ENCODE measurements at places on chromosomes 3 and 15.

GRCh38 chr3:189148081-189148507 is 23.7 kb upstream of the TPRG1 start:
- peak; percentile 81 for DNase-seq

GRCh38 chr15:57322602-57323250 is 53.6 kb upstream of the CGNL1 start:
- no peak for DNase-seq

- no peak for DNase-seq
Measured at GRCh38 chr15:67195305-67195704, 59.2 kb downstream of the AAGAB start.

GRCh38 chr15:90062462-90062932 is 39.8 kb downstream of the IDH2 start:
- no peak for DNase-seq

GRCh38 chr3:154121701-154122551 is 736 bp downstream of the ARHGEF26 start:
- no peak for DNase-seq

GRCh38 chr3:190155752-190156151 is 35.1 kb upstream of the P3H2 start:
- no peak for DNase-seq

- DNase-seq, result no peak
Measured at GRCh38 chr3:126036056-126036549, 47.8 kb downstream of the SLC41A3 start.

- DNase-seq, result peak; percentile 47
Measured at GRCh38 chr3:121995161-121996137, 26.6 kb downstream of the ILDR1 start.

DNA sequence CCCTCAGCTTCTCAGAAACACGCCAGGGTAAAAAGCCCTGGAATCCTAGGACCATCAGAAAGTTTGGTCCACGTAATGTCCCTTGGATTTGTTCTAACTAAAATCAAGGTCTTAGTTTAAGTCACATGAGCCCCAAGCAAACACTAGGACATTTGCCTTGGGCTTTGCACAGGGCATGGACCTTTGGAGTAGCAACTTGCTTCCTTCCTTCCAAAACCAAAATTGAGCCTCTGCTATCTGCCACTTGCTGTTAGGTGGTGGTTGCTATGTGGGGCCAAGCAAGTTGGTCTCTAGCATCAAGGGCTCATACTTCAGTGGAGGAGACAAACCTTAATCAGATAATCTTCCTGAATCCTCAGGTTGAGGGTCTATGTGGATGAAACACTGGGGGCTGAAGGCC is 4.0 kb upstream of the DAG1 start:
- DNase-seq, result no peak

GRCh38 chr3:149771652-149772271 is 19.5 kb upstream of the COMMD2 start:
- DNase-seq, result peak; percentile 41

- no peak for DNase-seq
Measured at GRCh38 chr3:68172039-68172438, 517.6 kb upstream of the SUCLG2 start.

GRCh38 chr3:101333883-101334282 is 13.5 kb upstream of the IMPG2 start:
- no peak for DNase-seq

DNA sequence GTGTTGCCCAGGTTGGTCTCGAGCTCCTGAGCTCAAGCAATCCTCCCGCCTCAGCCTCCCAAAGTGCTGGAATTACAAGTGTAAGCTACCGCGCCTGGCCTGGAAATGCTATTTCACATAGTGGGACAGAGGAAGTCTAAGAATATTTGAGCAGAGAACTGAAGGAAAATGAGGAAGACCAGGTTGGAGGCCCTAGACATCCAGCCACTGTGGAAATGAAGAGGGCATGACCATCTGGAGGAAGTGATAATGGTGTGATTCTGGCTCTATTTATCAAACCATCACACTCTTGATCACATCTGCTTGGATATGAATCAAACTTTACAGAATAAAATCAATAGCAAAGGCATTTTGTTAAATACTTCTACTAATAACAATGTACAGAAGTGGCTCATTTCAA is 65.9 kb upstream of the ARHGEF3 start:
- DNase-seq, result no peak

GRCh38 chr3:21024563-21024962 is 726.4 kb downstream of the ZNF385D start:
- DNase-seq, result no peak

GRCh38 chr3:192819001-192819569 is 91.7 kb upstream of the FGF12 start:
- no peak for DNase-seq

DNA sequence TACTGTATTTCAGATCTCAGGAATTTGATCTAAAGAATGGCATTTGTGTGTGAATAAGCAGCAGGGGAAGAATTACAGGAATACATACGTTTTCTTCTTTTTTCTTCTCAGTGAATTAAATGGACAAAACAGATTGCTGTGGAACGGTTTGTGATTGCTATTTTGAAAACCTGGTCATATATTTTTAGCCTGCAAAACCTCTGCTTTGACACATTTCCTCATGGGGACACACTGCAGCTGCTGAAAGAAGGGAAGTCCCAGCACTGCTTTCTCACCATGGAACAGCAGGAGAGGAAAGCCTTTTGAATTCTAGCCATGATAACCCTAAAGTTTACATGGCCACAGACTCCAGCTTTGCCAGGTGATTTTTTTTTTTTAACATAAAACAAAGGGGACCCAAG is 315.0 kb downstream of the OXSM start:
- DNase-seq, result no peak

Measured in NCI-H1694 (cell line).